NCI-H1436 treated with DMSO at 0.1 percent for 48 hours (cell line): ENCODE measurements at places on chromosomes 7 and 10.

DNA sequence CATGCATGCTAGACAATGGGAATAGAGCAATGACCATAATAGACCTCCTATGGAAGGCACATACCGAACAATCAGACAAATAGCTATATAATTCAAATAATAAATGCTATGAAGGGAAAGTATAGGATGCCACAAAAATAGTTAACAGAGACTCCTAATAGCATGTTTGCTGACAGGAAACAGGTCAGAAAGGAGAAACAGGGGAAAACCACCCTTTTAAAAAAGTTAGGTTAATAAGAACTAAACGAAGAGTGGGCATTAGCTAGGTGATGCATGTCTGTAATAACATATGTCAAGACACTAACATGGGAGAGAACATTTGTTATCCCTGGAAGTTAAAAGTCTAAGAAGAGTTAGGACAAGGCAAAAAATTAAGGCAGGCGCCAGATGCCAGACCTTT is 58.9 kb downstream of the ABI1 start:
- DNase-seq: no peak

GRCh38 chr10:47380341-47381102 is 3.6 kb downstream of the ZNF488 start:
- DNase-seq: no peak

- DNase-seq: no peak
Measured at GRCh38 chr10:116654816-116655215, 34.1 kb downstream of the PNLIPRP2 start.

DNA sequence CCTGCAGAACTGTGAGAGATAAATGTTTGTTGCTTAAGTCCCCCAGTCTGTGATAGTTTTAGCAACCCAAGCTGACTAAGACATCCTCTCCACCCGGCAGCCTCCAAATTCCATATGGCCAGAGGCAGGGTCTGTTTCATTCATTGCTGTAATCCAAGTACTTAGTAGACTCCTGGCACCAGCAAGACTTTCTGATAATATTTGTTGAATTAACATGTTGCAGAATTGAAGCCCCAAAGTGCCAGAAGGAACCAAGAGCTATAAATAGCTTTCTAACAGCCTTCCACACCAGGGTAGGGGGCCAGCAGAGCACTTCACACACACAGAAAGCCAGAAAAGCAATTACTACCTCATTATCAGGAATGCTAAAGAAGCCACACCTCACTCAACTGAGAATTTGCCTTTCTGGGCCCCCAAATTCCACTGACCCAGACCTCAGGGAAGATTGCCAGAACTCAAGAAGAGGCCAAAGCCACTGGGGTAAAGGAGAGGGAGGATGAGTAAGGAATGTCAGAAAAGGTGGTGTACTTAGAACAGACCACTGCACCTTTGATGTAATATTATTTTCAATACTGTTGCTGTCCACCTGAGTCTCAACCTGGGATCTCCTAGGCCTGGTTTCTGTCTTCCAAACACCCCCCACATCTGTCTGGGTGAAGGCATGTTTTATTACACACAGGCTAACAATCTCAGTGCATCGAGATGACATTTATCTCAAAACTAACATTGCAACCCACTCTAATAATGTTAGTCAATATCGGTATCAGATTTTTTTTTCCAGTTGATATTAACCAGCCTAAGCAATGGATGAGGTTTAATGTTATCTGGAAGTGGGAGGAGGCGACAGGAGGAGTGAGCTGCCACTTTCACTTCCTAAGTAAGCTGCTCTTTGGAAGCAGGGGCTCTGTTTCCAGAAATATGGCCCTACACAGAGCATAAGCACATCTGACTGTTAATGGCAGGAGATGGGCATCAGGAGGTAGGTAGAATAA is 5.5 kb downstream of the NOD1 start:
- no peak for DNase-seq

DNA sequence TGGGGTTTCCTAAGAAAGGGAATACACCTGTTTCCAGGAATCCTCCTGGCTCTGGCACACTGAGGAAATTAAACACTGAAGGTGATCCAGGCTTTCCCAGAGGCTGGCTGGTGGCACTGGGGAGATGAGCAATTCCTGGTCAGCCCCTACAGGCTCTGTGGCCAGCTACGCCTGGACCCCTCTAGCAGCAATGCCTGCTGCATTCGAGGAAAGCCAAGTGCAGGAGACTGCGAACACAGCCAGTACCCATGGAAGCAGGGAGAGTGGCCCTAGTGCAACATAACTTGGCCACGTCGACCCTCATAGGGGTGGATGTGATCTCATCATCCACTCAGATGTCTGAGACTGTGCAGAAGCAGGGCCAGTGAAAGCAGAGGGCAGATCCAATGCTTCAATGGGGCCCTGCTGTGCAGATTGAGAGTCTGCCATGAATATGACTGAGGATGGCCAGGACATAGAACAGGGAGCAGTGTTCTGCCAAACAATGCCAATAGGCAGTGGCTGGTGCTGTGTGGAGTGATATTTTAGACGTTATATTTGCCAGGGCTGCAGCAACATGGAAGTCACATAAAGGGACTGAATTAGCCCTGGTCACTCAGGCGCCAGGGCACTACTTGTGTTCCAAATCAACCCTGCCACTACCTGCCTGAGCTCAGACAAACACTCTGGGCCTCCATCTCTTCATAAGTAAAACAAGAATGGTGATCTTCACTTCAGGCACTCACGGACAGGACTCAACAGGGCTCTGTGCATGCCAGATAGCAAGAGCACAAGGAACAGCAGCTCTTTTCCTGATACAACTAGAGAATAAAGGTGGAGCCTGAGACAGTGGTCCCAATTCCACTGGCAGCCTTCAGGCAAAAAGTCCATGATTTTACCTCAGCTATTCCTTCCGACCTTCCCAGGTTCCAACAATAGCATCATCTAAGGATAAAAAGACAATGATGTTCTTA is 2.4 kb downstream of the ZNF488 start:
- no peak for DNase-seq

GRCh38 chr10:94025806-94026205 is 32.1 kb downstream of the PLCE1 start:
- no peak for DNase-seq
